ENCODE measurements at places on chromosomes 1 and 21.
A peak's percentile ranks its signal among the peaks of the same experiment; 100 is the strongest.

DNA sequence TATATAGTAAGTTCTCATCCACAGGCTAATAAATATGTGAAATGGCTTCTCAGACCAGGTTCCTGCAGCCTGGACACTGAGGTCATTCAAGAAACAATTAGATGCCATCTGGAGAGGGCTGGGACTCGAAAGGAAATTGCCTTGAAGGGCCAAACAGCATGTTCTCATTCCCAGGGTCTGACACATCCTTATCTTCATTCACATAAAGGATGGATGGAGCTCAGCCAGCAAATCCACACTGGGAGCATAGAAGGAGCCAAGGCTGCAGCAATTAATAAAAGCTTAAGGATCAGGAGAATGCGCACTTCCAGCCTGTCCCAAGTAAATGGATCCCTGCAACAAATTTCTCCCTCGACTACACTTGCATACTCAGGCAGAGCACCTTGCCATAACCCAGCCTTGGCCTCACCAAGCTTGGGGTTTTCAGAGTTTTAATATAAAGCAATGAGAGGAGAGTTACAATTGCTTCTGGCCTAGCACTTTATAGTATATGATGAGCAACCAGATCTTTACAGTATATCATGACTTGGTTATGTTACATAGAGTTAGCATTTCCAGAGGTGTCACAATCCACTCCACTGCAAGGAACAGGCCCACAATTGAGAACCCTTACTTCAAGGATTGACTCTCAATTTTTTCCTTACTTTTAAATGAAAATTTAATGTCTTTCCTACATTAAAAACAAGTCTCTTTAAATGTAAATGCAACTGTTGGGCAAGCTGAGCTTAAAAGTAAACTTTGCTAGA, 55.9 kb downstream of the BCAR3 start:
- DNase-seq, result peak; percentile 62

DNA sequence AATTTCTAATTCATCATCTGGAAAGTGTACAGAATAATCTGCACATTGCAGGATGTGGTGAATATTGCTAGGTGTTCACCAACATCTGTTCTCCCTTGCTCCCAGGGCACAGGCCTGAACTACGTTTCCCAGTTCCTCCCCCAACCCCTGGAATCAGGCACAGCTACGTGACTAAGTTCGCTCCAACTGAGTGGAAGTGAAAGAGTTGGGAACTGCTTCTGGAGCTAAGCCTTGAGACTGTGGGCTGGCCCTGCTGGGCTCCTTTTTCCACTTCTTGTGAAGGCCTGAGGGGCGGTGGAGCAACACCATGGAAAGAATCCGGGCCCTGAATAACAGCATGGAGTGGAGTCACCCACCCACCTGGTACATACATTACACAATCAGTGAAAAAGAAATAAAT, 534.6 kb downstream of the SMYD3 start:
- no peak for DNase-seq

GRCh38 chr1:219446288-219446687, 166.6 kb downstream of the ZC3H11B start:
- DNase-seq, result peak; percentile 19

- no peak for DNase-seq
Observed at GRCh38 chr1:25091658-25092057, 140.6 kb downstream of the SYF2 start.

DNA sequence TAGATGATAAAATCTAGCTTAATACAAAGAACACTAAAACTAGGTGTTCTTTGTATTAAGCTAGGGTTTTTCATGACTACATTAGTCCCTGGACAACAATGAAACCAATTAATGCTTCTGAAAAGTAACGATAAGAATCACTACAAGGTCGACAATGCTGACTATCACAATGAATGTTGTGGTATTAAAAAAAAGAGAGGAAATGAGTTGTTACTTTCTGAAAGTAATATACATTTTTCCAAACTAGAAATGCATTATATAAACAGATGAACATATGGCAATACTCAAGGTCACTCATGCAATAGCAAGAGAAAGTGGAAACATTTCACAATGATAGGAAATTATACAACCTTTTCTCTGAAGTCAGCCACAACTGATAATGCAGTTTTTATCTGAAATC, 19.0 kb downstream of the DPH5 start:
- no peak for DNase-seq

DNA sequence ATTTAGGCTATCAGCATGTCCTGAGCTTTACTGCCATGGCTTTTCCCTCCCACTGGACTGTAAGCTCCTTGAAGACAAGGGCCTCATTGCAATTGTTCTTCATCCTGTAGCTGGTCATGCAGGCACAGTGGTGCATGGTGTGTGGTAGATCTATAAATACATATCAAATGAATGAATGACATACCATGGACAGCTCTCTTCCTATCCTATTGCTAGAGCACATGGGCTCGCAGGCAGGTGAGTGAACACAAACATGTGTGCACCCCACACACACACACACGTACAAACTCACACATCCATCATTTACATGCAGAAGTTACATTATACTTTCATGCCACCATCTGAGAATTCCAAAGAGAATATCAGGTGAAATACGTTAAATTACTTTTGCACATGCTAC, 172.9 kb upstream of the RUNX1 start:
- DNase-seq, result peak; percentile 26

- no peak for DNase-seq
Observed at GRCh38 chr21:42595283-42596187, 57.9 kb upstream of the PDE9A start.

DNA sequence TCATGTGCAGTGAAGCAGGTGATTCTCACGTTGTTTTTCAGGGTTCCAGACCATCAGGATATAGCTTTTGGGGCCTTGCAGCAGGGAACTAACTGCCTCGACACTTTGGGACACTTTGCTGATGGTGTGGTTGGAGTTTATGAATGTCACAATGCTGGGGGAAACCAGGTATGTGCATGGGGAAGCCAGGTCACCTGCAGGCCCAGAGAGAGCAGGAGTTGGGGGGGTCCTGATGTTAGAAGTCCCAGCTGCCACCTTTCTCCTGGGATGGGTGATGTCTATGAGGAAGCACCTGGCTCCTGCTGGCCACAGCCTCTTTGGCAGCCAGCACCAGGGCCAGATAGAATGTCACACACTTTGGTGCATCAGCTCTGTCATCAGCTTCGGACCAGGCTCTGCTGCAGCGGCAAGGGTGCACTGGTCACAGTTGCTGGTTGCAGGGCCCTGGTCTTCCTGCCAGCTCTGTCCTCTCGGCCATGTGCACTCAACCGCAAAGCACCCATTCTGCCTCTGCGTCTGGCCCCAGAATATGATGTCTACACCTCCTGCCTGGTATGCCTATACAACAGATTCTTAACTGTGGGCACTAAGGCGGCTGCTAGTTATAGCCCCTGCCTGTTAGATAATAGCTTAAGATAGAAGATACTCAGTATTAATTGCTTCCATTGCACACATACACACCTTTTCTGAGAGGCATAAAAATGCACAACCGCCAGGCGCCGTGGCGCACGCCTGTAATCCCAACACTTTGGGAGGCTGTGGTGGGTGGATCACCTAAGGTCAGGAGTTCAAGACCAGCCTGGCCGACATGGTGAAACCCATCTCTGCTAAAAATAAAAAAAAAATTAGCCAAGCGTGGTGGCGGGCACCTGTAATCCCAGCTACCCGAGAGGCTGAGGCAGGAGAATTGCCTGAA, 160.7 kb downstream of the PGBD5 start:
- DNase-seq, result no peak

DNA sequence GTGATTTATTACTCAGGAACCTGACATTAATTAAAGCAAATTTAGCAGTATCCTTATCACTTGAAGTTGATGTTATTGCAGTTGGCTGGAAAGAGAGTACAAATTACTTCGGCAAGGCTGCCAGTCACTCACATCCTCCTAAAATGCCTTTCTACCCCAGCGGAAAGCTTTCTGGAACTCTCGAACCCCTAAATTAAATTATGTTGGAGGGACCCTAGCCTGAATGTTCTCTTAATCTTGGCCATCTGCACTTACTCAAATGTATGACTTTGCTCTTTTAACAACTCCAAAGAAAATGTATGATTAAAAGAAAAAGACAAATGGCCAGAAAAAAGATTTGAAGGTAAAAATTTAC, 242.6 kb upstream of the USP25 start:
- no peak for DNase-seq

DNA sequence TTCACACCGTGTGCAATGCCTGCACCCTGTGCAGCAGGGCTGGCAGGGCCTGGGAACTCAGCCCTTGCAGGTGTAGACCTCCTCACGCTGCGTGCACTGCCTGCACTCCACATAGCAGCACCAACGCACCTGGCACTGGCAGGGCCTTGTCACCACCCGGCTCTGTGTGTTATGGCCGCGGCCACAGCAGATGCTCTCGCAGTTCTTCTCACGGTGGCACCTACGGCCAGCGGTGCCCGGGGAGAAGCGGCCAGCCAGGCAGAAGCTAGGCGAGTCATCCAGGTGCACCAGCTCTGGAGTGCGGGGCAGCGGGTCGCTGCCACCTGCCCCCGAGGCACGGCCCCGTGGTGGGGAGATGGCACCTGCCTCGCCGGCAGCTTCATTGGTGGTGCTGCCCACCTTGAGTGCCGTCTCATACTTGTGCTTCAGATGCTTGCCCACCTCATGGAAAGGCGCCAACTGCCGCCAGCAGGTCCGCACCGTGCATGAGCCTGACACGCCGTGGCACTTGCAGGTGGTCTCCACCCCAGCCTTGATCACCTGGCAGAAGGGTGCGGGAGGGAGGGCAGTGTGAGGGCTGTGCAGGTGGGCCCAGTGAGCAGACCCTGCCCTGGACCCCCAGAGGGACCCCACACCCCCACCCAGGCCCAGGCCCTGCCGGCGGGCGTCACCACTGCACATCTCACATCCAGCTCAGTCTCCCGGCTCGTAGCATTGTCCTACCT, 26.1 kb downstream of the WNT9A start:
- no peak for DNase-seq

GRCh38 chr1:67573311-67573872, 111.6 kb upstream of the GADD45A start:
- DNase-seq, result no peak

DNA sequence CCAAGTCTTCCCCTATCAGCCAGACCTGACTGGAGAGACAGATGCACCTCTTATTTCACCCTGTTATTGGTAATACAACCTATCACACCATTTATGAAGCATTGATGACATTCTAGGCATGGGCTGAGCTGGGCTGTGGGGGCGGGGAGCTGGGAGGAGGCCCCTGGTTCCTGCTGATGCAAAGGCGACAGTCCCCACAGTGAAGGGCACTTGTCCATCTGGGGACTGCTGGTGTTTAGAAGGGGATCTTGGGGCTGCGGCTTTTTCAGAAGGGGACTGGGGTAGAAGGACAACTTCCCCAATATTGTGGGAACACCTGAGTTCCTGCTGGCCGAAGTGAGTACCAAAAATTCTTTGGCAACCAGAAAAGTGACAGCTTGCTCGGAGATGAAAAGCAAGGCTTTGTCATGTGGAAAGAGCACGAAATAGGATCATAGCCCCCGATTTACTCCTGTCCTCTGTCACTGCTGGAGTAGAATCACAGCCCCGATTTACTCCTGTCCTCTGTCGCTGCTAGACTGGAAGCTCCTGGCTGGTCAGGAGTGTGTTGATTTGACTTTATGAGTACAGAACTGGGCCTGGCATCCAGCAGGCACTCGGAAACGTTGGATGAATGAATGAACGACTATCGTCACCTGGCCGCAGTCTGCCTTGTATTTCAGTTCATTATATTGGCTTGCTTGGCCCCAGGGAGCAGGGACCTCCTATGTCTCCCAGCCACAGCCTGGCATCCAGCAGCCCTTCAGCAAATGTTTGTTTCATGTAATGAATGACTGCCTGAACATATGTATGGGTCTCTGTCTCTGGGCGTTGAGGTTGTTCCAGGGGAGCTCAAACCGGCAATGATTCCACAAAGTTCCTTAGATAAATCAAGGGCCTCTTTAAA, 16.5 kb upstream of the ETV3L start:
- no peak for DNase-seq

GRCh38 chr1:222335586-222335985, 212.3 kb downstream of the HHIPL2 start:
- DNase-seq, result no peak

- no peak for DNase-seq
Observed at GRCh38 chr21:19507682-19508260, 1104.2 kb upstream of the TMPRSS15 start.

DNA sequence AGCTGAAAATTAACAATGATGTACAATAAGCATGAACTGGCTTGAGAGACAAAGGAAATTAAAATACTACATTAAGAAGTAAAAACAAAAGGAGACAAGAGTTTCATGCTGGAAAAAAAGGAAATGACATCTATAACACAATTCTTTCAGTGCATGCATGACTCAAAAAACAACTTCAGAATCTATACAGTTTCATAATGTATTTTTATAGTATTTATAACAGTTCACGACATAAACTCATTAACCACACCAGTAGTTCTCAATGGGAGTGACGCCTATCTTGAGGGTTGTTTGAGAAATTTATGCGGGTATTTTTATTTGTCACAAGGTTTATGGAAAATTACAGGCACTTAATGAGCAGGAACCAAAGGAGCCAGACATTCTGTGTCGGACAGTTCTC, 168.5 kb downstream of the SMYD3 start:
- no peak for DNase-seq

DNA sequence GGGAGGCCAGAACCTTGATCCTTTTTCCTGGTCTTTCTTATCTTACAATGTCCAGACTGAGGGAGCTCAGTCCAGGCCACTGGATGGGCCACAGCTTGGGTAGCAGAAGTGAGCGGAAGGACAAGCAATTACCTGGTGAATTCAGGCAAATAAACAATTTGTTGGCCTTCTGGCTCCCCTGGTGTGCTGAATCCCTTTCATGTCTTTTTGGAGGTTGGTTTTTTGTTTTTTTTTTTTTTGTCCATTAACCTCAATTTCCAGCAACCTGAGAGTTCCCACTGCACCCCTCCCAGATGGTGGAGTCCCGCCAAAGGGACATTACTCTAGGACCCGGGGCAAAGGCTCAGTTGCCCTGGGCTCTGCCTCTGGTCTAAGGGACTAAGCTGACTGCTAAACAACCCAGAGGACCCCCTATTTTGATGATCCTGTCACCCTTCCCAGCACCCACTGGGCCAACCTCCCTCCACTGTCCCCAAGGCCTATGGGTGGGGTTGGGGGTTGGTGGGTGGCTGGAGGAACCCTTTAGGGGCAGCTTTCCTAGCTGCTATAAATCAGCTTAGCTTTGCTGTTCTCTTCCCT, 85.5 kb downstream of the KCND3 start:
- no peak for DNase-seq

DNA sequence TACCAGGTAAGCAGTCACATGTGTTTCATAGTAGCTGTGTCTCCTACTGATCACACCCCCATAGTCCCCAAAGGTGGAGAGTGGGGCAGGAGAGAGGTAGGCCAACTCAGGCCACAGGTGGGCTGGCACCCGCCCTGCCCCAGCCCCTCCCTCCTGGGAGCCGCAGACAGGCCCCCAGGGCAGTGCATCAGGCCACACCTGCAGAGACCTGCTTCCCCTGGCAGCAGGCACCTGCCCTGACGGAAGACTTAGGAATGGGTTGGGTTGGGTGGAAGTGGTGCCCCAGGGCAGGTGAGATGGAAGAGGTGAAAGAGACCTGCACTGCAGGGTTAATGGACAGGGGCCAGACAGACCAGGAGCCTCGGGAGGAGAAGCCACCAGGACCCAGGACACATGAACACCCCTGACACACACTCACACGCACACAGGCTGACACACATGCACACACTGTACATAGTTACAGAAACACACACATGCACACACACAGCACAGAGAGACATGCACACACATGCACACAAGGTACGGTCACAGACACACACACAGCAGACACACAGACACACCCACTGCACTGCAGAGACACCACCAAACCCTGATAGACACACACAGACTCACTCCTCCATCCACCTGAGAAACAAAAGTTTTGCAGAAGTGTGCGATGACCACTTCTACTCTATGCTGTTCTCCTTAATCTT, 1.7 kb upstream of the COL18A1 start:
- DNase-seq, result no peak

- DNase-seq, result peak; percentile 44
Observed at GRCh38 chr1:22143065-22144033, at the start of gene WNT4. TSS of gene WNT4 (minus strand) at chr1:22143097. CDS start at chr1:22142922, 175 bp downstream.
